NCI-H1930 (cell line): ENCODE measurements at places on chromosomes 16 and 17.
A peak's percentile ranks its signal among the peaks of the same experiment; 100 is the strongest.

DNA sequence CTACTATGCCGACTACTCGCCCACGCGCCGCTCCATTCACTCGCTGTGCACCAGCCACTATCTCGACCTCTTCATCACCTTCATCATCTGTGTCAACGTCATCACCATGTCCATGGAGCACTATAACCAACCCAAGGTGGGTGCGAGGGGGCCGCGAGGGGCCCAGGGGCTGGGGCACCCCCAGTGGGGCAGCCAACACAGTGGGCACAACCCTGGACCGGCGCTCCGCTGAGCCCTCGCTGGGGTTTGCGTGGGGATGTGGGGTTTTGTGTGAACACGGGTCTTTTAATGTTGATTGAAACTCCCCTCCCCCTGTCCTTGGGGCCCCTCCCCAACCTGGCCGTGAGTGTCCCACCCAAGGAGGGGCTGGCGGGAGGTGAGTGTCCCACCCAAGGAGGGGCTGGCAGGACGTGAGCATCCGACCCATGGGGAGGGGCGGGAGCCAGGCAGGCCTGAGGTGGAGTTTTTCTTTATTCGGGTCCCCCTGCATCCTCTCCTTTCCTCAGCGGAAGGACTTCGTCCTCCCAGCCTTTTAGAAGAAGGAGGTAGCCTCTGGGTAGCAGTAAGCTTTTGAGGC is 11.2 kb downstream of the TPSG1 start:
- no peak for DNase-seq

- DNase-seq, result no peak
Measured at GRCh38 chr17:3735515-3735914, 11.8 kb downstream of the HASPIN start.

DNA sequence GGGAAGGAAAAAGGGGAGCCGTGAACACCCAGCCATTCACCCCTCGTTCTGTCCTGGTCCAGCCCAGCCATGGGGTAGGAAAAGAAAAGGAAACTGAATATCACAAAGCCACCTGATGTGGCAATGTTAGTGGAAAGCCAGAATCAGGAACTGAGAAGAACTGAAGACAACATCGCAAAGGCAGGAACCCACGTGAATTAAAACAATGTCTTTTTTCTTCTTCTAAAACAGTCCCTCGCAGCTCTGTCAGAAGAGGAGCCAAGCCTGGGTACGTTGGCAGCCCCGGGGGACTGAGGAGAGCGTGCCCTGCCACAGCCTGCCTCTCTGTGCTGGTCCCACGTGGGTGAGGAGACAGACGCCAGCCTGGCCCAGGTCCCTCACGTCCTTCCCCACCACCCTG is 55.0 kb downstream of the ZNF423 start:
- DNase-seq, result no peak

GRCh38 chr17:40615068-40615840 is 32.4 kb downstream of the SMARCE1 start:
- peak; percentile 49 for DNase-seq

GRCh38 chr16:48919791-48920190 is 309.8 kb upstream of the N4BP1 start:
- DNase-seq, result no peak

GRCh38 chr17:75146592-75146991 is 7.7 kb downstream of the JPT1 start:
- DNase-seq, result no peak

DNA sequence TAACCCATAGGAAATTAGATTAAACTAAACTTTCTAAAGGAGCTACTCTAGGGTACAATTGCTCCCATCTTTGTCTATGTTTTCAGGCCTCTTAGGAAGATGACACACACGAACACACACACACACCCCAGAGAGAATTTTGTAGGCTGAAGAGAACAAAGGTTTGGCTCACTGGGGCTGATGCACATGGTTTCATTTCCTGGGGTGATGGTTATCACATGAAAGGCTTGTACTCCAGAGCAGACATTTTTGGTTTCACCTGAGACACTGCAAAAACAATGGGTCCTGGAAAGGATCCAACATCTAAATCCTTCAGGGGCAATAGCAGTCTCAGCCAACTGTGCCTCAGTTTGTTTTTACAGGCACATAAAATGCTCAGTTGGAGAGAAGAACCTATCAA is 62.8 kb downstream of the GRB7 start:
- DNase-seq, result peak; percentile 50

DNA sequence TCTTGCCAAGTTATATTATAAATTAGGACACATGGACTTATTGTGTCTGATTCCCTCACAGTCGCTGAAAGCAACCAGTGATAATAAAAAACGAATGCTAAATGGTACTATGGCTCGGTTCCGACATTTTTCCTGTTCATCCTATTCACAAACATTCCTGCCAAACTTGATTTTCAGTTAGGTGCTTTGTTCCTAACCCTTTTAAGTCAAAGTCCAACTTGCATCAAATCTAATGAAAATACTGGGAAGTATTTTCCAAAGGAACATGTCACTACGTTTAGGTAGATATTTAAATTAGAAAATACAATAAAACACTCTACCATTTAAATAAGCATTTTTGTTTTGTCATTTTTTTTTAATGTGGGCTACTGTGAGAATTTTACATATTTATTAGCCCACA is 21.0 kb downstream of the SETD6 start:
- DNase-seq, result no peak
